Stomach (tissue), 19 donors: ENCODE measurements at places on chromosomes 3 and 15.

GRCh38 chr3:171228240-171228639 lies 201.7 kb upstream of the SLC2A2 start:
- DNase-seq, result no peak

DNA sequence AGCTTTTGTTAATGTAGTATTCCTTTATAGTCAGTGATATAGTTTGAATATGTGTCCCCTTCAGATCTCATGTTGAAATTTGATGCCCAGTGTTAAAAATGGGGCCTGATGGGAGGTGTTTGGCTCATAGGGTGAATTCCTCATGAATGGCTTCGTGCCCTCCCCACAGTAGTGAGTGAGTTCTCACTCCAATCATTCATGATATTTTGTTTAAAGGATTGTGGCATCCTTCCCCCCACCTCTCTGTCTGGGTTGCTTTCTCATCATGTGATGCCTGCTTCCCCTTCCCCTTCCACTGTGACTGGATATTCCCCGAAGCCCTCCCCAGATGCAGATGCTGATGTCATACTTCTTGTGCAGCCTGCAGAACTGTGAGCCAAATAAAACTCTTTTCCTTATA lies 649.8 kb upstream of the NR2F2 start:
- DNase-seq, result no peak

DNA sequence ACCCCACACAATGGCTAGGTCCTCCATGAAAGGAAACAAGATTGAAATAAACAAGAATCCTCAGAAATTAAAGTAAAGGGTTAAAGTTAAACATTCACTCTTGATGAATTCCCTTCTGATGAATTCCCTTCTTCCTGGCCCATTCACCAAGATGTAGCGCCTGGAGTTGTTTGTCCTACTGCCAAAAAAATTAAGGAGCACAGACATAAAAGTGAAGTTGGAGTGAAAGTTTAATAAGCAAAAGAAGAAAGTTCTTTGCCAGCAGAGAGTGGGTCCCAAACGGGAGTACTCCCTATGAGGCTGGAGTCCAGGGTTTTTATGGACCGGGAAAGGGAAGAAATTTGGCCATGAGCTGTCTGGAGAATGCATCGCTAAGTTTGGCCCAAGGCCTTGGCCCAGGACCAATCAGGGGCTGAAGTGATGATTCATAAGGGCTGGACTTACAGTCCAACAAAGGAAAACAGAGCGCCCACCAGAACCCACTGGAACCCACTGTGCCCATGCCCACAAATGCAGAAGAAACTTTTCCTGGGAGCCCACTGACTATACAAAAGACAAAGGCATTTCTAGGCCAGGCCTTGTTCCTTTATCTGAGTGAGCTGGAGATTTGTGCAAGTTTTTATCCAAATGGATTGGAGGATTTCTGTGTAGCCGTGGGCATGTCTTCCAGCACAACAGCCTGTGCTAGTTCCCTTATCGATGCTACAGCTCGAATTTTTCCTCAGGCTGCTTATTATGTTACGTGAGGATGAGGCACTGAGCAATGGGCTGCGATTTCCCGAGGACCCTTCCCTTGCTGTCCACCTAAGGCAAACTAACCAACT lies 1561.6 kb downstream of the OTOL1 start:
- no peak for DNase-seq

- no peak for DNase-seq
Observed at GRCh38 chr15:99121207-99121606, 16.3 kb downstream of the SYNM start.

DNA sequence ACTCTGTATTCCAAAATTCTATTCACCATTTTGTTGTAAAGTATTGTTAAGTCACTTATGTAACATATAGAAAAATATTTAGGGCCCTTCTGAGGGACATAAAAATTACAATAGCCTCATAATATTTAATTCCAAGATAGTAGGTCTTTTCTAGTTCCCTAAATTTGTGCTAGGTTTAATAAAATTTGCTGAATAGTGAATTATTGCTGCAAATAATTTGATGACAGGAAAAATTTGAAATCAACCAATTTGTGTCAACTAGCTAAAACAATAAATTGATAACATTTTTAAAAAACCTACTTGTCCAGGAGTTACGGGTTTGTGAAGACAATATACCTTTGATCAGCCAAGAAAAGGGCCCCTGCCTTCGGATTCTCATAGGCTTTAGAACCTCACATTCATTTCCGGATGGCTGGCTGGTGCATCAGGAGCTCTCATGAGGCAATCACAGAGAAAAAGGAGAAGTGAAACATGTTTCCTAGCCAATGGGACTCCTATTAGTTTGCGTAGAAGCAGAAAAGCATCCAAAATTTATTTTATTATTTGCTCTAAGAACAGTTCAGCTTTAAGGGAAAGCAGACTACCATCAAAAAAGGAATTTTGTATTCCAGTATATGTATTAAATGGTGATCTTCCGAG lies 177.2 kb downstream of the LRRC3B start:
- DNase-seq, result no peak
